ENCODE measurements at places on chromosomes 2 and 18.

DNA sequence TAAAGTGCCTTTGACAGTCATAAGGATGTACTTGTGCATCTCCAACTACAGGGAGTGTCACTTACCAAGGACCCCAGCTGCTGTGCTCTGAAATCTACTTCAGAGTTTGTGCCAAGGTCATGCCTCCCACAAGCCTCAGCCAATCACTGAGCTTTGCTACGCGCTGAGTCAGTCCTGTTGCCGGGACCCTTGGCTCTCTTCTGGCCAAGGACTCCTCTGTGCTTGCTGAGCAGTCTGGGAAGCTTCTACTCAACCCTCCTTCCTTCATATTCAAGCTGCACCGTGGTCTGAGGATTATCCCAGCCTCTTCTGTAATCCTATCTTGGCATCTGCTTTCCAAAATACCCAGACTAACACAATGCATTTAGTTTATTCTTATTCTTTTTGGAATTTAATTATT, 398.9 kb upstream of the FANCL start:
- DNase-seq, result no peak

DNA sequence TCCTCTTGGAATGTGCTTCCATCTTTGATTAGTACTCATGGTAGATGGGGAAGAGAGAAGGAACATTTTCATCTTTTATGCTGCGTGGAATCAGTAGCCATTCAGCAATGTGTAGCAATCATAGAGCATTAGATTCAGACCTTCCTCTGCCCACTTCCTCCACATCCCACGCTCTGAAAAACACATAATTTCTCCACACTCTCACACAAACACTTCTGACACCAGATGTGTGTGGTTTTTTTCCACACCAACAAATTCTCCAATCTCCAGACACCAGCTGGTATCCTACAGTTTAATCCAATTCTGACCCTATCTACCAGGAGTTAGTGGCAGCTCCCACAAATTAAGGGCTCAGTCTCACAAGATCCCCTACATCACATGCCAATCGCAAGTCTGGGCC, 103.3 kb downstream of the AOX1 start:
- no peak for DNase-seq

DNA sequence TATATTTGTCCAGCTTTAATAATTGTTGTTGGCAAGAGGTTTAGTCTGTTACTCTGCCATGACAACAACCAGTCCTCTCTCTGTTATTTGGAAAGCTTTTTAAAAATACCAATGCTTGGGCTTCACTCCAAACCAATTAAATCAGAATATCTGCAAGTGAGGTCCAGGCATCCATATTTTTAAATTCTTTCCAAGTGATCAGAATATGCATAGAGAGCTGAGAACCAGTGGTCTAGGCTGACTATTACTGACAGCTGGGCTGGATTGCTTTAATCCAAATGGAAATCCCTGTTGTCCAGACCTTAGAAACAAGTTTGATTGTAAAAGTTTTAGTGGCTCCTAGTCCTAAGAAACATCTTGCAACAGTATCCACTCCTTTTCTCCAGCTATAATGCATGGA, 1059.7 kb upstream of the ACVR2A start:
- DNase-seq, result no peak

- DNase-seq, result no peak
Observed at GRCh38 chr2:239394346-239394945, 6.4 kb downstream of the HDAC4 start.

GRCh38 chr2:109120166-109120565, 8.8 kb upstream of the SH3RF3 start:
- DNase-seq, result no peak

- DNase-seq, result no peak
Observed at GRCh38 chr2:200428961-200429665, 80.8 kb downstream of the KCTD18 start.

DNA sequence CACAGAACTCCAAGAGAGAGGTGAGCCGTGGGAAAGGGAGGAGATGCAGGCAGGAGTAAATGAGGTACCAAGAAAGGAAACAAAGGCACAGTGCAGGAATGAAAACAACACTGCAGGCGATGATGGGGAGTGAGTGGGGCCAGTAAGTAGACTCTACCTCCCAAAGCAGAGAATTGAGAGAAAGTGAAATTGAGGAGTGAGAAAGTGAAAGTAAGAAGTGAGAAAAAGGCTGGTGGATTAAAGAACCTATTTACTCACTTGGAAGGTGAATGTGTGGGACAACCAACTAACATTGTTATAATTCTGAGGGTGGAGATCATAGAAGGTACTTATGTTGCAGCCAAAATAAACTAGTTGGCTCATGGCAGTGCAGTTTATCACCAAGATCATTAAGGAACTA, 193.1 kb upstream of the TMEM200C start:
- DNase-seq, result no peak

DNA sequence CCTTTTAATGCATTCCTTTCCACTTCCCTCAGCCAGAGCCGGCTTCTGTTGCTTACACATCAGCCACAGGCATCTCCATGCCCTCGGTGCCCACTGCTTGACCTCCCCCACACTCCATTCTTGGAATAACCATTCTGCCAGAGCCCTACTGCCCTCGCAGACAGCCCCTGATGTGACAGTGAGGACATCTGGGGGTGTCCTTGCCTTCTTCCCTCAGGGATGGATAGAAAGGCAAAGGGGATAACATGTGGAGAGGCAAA, 6.4 kb upstream of the NPPC start:
- DNase-seq, result no peak

DNA sequence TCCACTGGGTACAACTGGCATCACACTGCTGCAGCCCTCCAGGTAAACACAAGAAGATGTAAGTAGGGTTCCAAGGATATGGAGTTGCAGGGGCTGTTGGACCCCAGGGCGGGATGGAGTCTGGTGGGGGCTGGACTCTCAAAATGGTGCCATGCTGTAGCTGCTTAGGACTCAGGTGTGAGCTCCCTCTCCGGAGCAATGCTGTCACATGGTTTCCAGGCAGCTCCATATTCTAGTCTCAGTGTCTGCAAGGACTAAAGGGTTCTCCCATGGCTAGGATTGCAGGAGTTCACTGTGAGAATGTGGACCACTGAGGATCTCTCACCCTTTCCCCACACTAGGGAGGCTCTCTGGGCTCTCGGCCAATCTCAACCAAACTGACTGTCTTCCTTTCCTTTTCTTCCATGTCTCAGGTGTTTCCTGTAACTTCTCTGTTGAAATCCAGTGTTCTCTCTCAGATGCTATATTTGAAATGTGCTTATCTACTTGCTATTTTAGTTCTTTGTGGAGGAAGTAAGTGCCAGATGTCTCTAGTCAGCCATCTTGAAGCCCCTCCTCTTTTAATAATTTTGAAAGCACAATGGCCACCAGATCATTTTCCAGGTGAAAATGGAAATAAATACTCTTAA, 57.6 kb downstream of the CCNT2 start:
- DNase-seq, result no peak

GRCh38 chr18:70469916-70470315, 181.1 kb downstream of the SOCS6 start:
- DNase-seq, result no peak

GRCh38 chr2:85503851-85504777, 34.9 kb upstream of the MAT2A start:
- DNase-seq, result no peak

GRCh38 chr2:111534910-111535352, 349.1 kb downstream of the ANAPC1 start:
- DNase-seq, result no peak

DNA sequence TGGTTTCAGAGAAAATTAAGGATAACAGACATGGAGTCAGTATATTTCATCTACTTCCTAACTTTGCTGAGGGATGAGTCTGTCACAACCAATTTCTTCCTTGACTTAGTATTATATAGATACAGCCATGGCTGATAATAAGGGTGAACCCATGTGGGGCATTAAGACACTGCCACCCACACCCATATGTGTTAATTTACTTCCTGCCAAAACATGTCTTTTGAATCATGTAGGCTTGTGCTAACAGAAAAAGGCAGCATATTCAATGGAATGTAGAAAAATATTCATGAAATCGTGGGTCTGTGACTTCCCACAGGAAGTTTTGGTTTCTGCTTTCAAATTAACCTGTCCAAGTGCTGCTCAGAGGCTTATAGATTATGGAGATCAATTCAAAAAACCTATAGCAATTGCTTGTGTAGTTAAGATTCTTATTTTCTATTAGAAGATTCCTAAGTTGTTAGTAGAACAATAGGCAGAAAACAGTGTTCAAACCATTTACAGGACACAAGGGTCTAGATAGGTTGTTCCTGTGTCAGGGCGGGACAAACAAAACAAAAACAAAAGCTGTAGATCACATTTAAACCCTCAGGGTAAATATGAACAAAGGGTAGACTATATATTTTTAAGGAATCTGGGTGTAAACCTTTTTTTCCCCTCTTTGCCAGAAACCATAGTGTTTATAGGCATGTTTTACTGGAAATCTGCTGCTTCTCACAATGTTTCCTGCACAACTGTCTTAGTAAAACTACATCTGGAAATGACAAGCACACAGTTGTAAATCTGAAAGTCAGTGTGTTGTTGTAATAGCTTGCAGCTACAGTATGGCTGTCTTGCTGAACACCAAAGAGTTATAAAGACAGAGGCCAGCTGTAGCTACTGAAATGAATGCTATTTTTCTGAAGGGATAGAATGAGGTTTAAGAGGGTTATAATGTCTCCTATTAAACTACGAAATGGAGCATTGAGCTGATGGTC, 691.2 kb downstream of the EPHA4 start:
- no peak for DNase-seq

DNA sequence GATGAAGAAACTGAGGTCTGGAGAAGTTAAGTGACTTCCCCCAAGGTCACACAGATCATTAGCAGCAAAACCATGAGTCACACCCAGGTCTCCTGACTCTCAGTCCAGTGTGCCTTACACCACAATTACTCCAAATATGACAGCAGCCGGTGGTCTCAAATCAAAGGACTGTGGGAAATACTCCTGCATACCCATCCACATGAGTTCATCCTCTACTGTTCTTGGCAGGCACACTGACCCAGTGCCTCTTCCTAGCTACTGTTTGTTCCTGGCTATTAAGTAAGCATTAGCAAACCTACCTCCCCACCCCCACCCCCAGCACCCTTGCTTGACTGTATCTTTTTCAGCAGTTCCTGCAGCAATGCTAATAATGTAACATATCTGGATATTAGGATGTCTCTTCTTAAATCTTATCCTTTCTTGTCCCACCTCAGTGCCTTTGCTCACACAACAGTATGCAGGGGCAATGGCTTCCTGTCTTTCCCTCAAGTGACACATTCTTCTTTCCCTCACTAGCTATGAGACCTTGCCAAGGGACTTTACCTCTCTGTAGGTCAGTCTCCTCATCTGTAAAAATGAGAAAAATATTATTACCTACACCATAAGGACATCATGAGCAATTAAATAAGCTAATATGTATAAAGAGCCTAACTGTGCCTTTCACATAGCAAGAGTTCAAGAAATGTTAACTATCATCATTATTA, 46.2 kb downstream of the FAM98A start:
- no peak for DNase-seq

- no peak for DNase-seq
Observed at GRCh38 chr2:88827821-88828220, 136.3 kb downstream of the RPIA start.

Measured in stimulated activated CD8-positive, alpha-beta memory T cell treated with anti-CD3 and anti-CD28 coated beads, Interleukin-15, amount 100 ng/mL, for 24 hours (primary cell).